Astrocyte of the cerebellum (primary cell): ENCODE measurements at places on chromosomes 5 and 9.

DNA sequence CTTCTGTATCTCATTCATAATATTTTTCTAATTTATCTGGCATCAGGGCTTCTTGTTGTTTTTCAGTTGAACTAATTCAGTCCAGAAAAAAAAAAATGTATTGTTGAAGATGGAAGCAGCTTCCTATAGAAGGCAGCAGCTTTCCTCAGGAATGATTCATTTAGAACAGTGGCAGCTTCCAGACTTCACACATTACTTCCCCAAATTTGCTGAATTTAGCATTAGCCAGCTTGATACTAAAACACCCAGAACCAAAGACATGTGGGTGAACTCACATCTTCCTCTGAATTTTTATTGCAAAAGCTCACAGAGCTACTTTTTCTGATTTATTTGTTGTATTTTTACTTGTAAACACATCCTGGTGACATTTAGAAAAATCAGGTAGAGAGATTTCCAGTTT lies 53.8 kb downstream of the HCN1 start:
- DNase-seq = no peak

DNA sequence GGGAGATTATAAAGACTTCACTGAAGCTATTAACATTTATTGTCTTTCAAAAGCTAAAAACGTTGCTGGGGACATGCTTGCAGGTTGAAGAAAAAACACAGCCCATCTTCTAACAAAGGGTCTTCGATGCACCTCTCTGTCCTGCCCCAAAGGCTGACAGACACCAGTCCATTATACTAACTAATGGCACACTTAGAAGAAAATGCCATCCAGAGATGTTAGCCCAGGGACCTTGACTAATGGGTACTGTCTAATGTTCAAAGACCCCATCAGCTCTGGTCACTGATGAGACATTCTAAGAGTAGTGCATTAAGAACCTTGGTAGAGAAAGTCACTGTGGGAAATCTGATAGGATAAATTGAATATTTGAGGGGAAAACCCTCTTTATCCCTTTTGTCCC lies 124.9 kb downstream of the EBF1 start:
- no peak for DNase-seq

DNA sequence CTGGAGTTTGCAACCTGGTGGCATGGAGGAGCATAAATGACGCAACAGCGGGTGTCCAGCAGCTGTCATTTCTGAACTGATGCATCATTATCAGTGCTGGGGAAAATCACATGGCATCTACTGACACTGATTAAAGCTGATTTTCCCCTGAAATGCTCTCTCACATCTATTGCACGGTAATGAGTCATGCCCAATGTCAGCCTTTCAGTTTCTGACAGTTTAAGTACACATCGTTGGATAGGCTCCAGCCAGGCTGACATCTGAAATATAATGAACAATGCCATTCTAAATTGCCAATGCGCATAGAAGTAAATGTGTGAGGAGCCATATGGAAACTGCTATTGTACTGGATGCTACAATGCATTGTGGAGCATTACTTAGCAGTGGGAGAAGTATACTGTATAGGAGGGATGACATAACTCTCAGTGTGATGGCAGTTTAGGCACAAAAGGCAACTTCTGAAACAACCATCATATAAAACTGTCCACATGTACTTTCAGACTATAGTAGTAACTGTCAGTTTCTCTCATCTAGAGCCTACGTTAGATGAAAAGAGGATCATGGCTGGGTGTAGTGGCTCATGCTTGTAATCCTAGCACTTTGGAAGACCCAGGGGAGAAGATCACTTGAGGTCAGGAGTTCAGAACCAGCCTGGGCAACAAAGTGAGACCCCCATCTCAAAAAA lies 389.3 kb upstream of the DMAC1 start:
- no peak for DNase-seq

GRCh38 chr5:115685490-115685889 lies 59.7 kb upstream of the TMED7 start:
- DNase-seq = no peak

DNA sequence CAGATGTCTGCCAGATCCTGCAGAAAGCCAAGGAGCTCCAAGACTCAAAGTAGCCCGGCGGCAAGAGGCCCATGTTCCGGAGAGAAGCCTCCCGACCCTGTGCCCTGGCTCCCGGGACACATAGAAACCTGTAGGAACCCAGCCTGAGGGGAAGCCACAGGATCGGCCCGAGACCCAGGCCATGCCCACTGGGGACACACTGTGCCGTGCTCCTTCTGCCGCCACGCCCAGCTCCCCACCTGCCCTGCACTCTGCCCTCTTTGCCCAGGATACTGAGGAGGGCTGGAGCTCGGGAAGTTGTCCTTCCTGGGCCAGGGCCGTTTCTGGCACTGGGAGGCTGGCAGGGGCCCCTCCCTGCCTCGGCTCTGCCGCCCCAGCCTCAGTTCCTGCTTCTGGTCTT lies 10.5 kb upstream of the ENDOG start:
- DNase-seq = no peak

DNA sequence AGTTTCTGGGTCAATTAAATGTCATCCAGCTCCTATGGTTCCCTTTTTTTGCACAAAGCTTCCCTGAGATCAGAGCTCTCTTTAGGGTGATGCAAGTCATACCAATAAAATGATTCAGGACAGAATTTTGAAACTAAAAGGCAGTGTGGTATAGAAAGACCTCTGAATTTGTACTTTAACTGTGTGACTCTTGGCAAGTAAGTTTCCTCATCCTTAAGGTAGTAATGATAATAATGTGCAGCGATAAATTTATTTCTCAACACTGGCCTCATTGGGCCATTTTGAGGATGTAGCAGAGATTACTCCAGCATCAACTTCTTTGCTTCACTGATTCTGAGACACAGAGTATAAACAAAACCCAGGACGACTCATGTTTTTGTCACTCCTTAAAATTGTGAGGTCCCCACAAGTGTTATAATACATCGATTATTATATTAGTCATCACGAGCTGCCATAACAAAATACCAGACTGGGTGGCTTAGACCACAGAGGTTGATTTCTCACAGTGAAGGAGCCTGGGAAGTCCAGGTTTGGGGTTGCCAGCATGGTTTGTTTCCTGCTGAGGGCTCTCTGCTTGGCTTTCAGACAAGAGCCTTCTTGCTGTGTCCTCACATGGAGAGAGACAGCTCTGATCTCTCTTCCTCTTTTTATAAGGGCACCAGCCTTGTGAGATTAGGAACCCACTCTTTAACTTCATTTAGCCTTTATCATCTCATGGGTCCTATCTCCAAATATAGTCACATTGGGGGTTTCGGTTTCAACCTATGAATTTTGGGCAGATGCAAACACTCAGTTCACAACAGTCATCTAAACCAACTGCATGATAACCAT lies 293.0 kb downstream of the ZNF608 start:
- DNase-seq = peak; percentile 71

- no peak for DNase-seq
Measured at GRCh38 chr9:130139251-130139650, 33.0 kb upstream of the NCS1 start.

DNA sequence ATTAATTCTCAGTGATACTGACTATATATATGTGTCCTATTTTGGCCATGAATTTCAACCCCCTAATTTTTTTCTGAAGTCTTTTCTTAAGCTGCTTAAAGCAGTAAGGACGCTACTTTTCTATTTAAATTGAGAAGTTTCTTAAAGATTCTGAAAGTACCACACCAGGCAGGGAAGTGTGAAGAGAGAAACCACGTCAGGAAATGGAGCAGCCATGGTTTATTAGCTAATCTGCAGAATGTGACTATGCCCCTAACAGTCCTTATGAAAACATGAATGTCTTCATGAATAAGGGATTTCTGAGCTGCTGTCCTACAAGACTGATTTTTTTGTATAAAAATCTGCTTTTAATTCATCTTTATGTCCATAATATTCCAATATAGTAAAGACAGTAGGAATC lies 1724.3 kb upstream of the C9orf72 start:
- no peak for DNase-seq

- DNase-seq = no peak
Measured at GRCh38 chr9:115127191-115127817, 9.3 kb upstream of the TNC start.

- DNase-seq = no peak
Measured at GRCh38 chr5:61162832-61163567, 732 bp upstream of the SMIM15 start.

DNA sequence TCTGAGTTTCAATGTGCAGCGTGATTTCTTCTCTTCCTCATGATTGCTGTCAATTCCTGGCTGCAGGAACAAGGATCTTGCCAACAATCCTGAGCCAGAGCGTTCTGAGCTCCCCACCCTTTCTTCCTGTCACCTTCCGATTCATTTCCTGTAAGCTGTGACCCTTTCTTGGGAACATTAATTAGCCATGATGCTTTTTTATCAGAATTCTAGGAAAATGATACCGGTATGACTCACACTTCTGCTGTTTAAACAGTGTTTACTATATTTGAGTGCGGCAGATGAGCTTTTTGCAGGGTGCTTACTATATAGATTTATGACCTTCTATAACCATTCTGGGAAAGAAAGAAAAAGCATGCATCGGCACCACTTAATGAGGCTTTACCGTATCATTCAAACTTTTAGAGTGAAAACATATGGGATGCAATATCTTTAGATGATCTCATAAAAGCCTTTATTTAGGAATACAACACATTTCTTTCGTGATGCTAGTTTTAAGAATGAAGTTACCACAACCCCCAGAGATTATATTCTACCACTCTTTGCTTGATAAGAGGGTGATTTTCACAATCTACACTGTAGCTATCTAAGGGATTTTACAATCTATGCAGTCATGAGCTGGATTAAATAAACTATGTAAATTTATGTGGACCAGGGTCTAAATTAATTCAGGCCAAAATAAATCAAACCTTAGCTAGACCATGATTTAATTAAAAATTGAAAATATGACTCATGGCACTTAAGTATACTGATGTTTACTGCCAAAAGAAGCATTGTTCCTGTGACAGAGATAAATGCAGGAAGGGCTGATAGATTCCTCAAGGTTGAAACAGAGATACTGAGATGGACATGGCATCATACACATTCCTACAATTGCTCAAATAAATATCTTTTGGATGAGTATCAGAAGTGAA lies 38.0 kb upstream of the OSMR start:
- DNase-seq = no peak

DNA sequence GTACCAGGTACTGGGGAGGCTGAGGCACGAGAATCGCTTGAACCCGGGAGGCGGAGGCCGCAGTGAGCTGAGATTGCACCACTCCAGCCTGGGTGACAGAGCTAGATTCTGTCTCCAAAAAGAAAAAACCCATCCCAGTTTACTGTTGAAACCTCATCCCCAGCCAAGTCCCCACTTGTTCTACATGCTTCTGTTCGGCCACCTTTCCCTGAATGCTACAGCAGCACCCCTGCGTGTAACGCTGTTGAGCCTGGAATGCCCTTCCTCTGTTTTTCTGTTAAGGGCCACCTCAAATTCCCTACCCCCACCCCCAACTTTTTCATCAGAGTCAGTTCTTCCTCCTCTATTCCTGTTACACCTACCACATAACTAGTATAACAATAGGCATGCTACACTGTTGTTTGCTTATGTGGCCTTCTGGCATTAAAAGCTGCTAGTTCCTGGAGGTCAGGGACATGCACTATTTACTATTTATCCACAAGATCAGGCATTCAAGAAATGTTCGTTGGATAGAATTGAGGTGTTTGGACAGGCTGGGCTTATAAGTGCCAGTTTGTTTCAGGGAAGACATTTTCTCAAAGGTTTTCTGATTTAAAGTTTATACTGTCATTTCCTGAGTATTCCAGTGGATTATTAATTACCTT lies 47.1 kb upstream of the C5orf47 start:
- no peak for DNase-seq

GRCh38 chr5:90709323-90710155 lies 150.9 kb downstream of the ADGRV1 start:
- DNase-seq = peak; percentile 40

GRCh38 chr5:102241809-102242421 lies 54.2 kb downstream of the SLCO4C1 start:
- DNase-seq = no peak

DNA sequence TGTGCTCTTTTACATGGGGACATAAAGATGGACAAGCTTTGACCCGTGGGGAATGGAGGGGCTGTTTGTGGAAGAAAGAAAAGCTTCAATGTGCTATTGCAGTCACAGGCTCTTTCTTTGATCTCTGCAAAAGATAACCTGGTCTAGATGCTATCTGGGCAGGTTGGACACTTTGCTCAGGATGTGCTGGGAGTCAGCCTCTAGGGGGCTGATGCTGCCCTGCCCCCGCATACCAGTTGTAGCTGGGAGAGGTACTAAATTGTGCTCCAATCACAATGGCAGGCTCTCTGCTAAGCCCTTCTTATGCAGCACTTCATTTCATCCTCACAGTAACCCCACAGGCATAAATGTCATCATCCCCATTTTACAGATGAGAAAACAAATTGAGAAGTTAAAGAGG lies 67.2 kb downstream of the PSD2 start:
- no peak for DNase-seq

DNA sequence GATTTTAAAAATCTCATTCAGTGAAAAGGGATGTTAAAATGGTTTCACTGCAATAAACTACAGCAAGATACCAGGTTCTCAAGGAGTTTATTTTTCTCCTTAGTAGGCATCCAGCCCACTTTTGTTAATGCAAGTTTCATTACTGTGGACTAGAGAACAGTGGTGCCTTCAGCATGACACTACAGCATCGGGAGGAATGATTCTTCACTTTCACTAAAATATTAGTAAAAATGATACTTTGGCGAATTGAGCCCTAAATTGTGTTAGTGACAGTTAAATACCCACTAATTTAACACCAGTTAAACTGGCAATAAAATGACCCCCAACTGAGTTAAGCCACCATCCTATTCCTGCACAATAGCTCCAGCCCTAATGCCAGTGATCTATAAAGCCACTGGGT lies 152.2 kb upstream of the MPDZ start:
- no peak for DNase-seq

GRCh38 chr5:113187906-113188305 lies 211.3 kb downstream of the DCP2 start:
- DNase-seq = no peak

- no peak for DNase-seq
Measured at GRCh38 chr9:129675620-129676019, 10.2 kb downstream of the PRRX2 start.

DNA sequence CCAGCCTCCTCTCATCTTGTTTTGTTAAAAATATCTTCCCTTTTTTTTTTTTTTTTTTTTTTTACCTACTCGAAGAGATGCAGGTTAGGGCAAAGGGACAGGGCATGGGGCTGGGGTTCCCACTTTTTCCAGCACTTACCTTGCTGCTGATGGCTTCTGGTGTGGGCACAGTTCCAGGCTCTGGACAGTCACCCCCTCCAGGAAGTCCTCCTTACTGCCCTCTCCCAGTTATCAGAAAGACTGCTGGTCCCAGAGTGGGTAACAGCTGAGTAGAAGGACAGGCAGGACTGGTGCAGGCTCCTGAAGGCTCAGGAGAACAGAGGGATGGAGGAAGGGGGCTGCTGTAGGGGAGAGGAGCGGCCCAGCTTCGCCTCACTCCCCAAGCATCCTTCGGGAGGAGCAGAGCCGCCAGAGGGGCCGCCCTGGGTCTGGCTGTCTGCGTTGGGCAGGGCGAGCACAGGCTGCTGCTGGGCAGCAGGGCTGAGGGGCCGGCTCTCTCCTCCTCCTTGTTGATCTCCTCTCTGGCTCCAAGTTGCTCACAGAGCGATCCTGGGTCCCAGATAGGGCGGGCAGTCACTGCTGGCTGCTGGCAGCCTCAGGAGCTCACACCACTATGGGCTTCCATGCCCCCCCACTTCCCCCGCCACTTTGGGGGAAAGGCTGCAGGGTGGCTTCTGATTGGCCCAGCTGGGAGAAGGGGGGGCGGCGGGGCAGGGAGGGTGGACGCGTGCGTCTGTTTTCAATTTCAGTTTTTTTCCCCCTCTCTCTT lies at the start of gene PDGFRB:
TSS of gene PDGFRB (minus strand) at position 588 of the 769 bp plus-strand sequence. CDS start 18,798 bp downstream, outside the sequence.
- DNase-seq = peak; percentile 78

GRCh38 chr9:8361364-8361763 lies 561.8 kb upstream of the DMAC1 start:
- no peak for DNase-seq
